Esophagus squamous epithelium (tissue), 5 donors: ENCODE measurements at places on chromosomes 13 and 19.

- DNase-seq = no peak
Measured at GRCh38 chr19:17282488-17283125, 906 bp downstream of the ANKLE1 start.

DNA sequence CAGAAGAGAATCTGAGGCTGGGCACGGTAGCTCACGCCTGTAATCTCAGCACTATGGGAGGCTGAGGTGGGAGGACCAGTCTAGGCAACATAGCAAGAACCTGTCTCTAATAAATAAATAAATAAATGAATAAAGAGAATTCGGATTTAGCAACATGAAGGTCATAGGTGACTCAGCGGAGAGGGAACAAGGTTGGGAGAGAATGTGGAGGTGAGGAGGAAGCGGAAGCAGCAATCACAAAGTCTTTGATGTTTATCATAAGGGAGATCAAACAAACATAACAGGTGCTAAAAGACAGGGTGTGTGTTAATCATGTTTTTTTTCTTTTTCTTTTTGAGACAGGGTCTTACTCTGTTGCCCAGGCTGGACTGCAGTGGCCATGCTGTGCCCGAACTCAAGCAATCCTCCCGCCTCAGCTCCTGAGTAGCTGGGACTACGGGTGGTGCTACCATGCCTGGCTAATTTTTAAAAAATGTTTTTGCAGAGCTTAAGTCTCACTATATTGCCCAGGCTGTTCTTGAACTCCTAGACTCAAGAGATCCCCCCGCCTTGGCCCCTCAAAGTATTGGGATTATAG, 16.3 kb downstream of the PBX4 start:
- no peak for DNase-seq

GRCh38 chr13:82847595-82847994, 1034.7 kb downstream of the SLITRK1 start:
- DNase-seq = no peak

DNA sequence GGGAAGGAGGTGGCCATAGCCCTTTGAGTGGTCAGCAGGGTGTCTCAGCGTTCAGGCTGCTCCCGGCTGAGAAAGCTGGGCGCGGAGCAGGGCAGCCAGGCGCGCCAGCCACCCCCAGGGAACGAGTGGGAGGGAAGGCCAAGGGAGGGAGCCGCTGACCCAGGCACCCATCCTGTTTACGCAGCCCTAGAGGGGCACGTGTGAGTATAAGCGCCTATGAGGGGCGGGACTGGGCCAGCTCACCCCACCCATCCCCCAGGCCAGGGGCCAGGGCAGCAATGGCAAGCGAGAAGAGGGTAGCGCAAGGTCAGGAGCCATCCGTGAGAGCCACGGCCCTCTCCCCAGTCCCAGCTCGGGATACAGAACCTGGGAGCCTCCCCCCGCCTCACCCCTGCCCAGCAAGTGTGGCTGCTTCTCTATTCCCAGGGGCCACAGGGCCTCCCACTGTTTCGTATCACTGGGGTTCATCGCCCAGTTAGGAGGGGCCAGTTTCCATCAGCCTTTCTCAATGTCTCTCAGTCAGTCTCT, 897 bp upstream of the DMKN start:
- DNase-seq = no peak

DNA sequence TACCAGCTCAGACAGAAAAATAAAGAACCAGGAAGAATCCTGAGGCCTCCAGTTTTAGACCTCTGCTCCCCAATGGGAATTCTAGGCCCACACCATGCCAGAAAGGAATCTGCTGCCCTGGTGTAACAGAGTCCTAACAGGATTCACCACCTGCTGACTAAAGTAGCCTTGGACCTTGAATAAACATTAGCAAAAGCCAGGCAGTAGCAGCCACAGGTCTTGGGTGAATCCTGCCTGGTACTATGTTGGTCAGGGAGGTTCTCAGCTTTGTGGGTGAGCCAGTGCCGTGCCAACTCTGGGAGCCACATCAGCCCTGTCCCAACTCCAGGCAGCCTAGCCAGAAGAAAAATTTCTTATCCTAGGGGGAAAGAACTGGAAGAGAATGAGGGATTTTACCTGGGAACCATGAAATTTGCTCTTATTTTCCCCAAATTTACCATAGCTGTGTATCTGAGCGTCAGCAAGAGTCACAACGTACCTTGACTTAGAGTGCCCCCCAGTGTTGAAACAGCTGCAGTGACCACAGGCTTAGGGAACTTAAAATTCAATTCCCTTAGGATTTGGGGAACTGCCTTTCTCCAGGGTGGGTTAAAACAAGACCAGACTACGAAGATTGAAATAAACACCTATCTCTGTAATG, 1895.6 kb upstream of the PRR20A start:
- DNase-seq = no peak

DNA sequence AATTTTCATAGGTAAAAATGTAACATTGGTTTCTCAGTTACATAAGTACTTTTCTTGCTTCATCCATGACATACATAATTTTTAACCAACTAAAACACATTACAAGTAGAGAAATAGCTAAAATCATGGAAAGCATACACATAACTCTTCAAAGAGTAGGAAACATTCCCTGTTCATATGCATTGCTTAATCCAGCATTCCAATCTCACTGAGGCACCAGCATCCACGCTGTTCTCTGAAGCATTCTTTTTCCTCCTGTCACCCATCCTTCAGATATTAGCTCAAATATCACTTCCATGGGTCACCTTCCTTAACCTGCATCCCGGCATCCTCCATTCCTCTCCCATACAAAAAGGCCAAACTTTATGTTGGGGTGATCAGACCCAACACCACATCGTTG, 79.1 kb downstream of the ZNF254 start:
- DNase-seq = no peak

GRCh38 chr19:14460935-14461334, 14.2 kb downstream of the PTGER1 start:
- no peak for DNase-seq

DNA sequence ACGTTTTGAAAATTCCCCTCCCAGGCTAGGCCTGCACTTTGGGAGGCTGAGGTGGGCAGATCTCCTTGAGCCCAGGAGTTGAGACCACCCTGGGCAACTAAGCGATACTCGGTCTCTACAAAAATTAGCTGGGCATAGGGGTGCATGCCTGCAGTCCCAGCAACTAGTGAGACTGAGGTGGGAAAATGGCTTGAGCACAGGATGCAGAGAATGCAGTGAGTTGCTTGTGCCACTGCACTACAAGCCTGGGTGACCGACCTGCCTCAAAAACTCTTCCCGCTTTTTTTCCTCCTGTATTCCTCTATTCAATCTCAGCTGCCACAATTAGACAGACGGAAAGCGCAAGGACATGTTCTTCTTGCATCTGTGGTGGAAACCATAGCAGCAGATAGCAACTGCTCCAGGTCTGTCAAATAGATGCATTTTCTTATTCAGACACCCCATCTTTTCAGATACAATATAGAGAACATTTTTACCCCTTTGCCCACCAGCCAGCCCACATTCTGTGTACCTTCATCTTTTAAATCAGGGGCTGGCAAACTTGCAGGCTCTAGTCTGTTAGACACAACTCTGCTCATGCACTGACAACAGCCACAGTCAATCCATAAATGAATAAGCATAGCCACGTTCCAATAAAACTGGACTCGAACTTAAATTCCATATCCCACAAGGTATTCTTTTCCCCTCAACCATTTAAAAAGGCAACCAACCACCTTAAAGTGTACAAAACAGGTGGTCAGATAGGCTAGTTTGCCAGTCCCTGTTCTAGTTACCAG, 4.8 kb downstream of the TPT1 start:
- no peak for DNase-seq

DNA sequence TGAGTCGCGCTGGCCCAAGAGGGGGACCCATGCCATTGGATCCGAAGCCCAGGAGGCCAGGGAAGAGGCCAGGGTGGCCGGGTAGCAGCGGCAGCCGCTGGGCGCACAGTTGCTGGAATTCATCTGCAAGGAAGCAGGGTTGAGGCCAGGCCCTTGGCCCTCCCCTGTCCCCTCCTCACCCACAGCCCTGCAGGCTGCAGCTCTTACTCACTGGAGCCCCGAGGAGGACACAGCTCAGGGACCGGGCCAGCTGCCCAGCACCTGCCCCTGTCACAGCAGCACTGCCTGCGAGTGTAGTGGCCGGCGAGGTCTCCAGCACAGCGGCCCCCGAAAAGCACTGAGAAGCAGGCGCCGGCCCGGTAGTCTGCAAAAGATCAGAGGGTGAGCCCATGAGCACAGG, 11.2 kb downstream of the FBN3 start:
- DNase-seq = no peak

DNA sequence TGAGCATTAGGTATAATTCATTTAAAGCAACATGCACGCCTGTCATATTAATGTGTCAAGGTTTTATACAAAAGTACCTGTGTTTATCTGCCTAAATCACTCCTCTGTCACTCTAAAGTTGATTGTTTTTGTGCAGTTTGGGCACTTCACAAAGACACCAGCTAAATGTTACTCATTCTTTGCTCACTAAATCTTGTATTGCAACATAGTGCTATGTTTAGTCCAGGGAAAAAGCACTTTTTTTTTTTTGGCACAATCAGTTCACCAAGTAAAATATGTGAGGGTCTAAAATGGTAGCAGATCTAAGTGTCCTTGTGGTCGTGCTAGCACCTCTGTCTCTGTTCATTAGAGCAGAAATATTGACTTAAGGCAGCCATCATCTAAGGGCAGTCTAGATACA, 2526.7 kb upstream of the PCDH20 start:
- DNase-seq = no peak

DNA sequence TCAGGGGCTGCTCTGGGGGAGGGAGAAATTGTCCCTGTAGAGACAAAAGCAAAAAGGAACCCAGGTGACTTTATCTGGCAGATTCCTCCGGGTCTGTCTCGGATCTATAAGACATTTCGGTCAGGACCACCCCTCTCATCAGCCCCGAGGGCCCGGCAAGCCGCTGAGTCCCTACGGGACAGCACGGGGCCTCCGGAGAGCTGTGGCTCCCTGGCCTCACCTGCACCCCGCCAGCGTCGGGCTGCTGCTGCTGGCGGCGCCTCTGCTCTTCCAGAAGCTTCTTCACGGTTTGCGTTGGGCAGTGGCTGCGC, 1.9 kb downstream of the NFKBID start:
- no peak for DNase-seq

DNA sequence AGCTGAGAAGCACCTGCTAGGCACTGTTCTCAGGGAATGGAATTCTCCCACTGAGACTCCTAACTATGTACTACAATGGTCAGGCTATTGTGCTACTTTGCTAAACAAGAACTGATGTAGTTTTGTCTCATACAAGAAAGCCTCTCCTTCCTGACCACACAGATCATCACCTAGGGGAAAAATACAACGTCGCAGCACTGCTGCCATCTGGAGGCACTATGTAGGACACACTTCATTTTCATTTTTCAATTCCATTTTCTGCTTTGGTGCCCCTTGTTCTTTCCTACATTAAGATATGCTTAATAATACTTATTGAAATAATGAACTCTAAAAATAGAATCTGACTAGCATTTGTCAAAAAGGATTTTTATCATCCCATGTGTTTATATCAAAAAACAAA, 21.1 kb downstream of the PROSER1 start:
- DNase-seq = no peak

GRCh38 chr13:100454876-100455275, 133.7 kb downstream of the GGACT start:
- DNase-seq = no peak

GRCh38 chr13:32432856-32433255, 4.9 kb upstream of the N4BP2L1 start:
- no peak for DNase-seq

DNA sequence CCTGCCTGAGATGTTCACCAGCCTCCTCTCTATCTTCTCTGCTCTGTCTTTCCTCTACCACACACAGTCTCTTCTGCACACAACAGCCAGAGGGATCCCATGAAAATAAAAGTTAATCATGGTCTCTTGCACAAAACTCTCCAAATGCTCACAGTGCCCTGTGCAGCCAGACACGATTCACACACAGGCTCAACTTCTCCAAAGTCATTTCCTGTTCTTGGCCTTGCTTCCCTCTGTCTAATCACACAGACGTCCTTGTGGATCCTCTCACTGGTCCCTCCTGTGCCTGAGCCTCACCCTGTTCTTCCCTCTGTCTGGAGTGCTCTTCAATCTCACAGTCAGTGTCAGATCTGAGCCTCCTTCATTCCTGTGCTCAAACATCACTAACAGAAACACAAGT, 7.8 kb downstream of the SIGLEC12 start:
- no peak for DNase-seq

DNA sequence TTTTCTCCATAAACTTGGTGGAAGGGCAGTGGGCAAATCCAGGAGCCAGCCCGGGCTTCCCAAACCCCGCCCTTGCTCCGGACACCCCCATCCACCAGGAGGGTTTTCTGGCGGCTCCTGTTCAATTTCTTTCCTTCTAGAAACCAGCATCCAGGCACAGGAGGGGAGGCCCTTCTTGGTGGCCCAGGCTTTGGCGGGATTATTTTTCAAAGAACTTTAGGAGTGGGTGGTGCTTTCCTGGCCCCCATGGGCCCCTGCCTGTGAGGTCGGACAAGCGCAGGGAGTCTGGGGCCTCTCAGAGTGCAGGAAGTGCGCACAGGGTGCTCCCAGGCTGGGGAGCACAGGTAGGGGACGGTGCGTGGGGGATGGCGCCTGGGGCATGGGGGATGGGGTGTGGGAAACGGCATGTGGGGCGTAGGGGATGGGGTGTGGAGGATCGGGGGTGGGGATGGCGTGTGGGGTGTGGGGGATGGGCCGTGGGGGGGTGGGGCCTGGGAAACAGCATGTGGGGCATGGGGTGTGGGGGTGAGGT, 396 bp downstream of the F7 start:
- no peak for DNase-seq

- DNase-seq = no peak
Measured at GRCh38 chr13:64877176-64877575, 2353.0 kb downstream of the PCDH9 start.

- no peak for DNase-seq
Measured at GRCh38 chr13:75489502-75490263, 7.7 kb upstream of the TBC1D4 start.

GRCh38 chr13:74289107-74289506, 154.9 kb upstream of the KLF12 start:
- DNase-seq = no peak

GRCh38 chr13:49594576-49594975, 9.2 kb upstream of the RCBTB1 start:
- no peak for DNase-seq

- DNase-seq = no peak
Measured at GRCh38 chr13:49220036-49220855, at the start of gene MLNR. MLNR (plus strand) TSS chr13:49220338; CDS start chr13:49220338, 0 bp downstream.

DNA sequence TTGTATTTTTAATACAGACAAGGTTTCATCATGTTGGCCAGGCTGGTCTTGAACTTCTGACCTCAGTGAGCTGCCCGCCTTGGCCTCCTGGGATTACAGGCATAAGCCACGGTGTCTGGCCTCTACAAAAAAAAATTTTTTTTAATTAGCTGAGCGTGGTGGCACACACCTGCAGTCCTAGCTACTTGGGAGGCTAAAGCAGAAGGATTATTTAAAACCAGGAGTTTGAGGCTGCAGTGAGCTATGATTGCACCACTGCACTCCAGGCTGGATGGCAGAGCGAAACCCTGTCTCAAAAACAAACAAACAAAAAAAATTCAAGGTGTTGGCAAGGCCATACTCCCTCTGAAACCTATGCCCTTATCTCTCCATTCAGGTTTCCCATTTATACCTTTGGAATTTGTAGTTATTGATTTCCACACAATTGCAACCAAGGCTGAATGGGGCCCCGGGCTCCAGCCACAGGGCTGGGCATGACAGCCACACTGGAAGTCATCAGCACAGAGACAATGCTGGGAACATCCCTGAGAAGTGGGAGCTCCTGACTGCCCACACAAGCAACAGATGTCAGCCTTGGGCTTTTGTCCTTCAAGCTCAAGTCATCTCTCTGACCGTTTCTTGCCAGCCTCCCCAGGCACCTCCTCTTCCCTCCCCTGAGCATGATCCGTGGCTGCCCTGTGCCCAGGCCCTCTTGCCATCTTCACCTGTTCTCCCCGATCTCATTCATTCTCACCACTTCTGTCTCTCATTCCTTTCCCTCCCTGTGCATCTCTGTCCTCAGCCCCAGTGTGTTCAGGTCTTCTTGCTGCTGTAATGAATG, 27.2 kb upstream of the CALM3 start:
- no peak for DNase-seq
